ENCODE measurements at places on chromosomes 13 and 19. TPM values are rescaled to one million over a fixed set of nuclear protein-coding genes. Genes with fewer than 3 reads are reported as not detected.

- DNase-seq, result peak; percentile 21
Measured at GRCh38 chr19:32464279-32464678, 58.7 kb downstream of the DPY19L3 start.

Gene ANKRD24
- total RNA-seq, result 0.18 TPM

DNA sequence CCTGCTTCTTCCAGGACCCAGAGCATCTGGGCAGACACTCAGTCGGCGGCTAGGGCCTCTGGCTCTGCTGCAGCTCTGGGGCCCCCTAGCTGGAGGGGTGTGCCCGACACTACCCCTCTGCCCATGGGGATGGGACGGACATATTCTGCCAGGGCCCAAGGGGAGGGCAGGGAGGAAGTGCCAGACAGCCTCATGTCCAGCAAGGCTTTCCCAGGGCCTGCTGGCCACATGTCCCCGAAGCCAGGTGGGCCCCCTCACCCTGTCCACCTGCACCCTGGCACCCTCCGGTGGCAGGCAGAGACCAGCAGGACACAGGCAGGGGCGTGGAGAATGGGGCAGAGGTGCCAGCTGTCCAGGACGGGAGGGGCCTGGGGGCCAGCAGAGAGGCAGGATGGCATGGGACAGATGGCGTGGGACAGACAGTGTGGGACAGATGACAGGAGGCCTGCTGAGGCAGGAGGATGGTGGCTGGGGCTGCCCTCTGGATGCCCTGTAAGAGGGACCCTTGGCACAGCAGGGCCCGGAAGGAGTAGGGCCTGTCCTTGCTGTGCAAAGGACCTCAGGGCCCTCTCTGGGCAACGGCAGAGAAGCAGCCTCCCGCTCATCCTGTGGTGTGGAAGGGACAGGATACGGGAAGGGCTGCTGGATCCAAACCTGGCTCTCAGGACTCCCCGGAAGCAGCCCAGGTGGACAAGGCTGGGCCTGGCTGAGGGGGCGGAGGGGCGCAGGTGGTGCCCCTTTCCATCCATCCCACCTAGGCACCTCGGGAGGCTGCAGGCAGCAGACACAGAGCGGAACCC lies 29.1 kb downstream of the CEBPG start:
- DNase-seq, result no peak

- no peak for DNase-seq
Measured at GRCh38 chr19:42376177-42376555, 13.9 kb downstream of the CNFN start.

Gene CEACAM1
- total RNA-seq, result 2.1 TPM

GRCh38 chr19:38278751-38279150 lies 14.4 kb downstream of the SPINT2 start:
- no peak for DNase-seq

Gene NLRP4
- not detected for total RNA-seq

Gene CYP2F1
- total RNA-seq, result not detected

- DNase-seq, result no peak
Measured at GRCh38 chr13:94537740-94538630, 58.0 kb downstream of the TGDS start.

Gene LPAR2
- 5.1 TPM for total RNA-seq

GRCh38 chr13:89584058-89584620 lies 1763.3 kb upstream of the MIR17HG start:
- no peak for DNase-seq

DNA sequence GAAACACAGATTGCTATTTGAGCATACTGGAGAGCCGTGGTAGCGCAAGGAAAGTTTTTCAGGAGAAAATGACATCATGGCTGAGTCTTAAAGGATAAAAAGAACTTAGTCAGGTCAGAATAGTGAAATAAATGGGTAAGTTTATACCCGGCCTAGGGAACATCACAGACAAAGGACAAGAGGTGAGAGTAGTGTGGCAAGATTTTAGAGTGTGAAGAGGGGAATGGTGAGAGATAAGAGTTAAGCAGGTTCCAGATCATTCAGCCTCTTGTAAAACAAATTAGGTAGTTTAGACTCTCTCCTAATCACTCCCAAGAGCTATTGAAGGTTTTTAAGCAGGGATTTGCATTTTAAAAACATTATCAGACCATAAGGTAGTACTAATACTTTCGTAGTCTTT lies 116.0 kb upstream of the MAB21L1 start:
- no peak for DNase-seq

- peak; percentile 83 for DNase-seq
Measured at GRCh38 chr13:50082426-50083281, 67.4 kb downstream of the KCNRG start.

Gene TMEM255B
- 85.0 TPM for total RNA-seq

Gene TLE6
- total RNA-seq, result 2.0 TPM
